Esophagus squamous epithelium (tissue), 5 donors: ENCODE measurements at places on chromosomes 12 and 14. TPM values are rescaled to one million over a fixed set of nuclear protein-coding genes. Genes with fewer than 3 reads are reported as not detected.

The TAC3 gene
- not detected for total RNA-seq

The CLSTN3 gene
- total RNA-seq: 10.5 TPM

GRCh38 chr12:92900941-92901340 lies 28.2 kb downstream of the EEA1 start:
- no peaks in the 10 kb centered on the region for H3K36me3 ChIP-seq
- H3K27ac ChIP-seq: peak overlapping the region; percentile 10
- no peaks in the 10 kb centered on the region for H3K27me3 ChIP-seq
- peaks cover 41% of the 10 kb centered on the region for H3K4me1 ChIP-seq
- H3K4me3 ChIP-seq: no peak overlapping the region

DNA sequence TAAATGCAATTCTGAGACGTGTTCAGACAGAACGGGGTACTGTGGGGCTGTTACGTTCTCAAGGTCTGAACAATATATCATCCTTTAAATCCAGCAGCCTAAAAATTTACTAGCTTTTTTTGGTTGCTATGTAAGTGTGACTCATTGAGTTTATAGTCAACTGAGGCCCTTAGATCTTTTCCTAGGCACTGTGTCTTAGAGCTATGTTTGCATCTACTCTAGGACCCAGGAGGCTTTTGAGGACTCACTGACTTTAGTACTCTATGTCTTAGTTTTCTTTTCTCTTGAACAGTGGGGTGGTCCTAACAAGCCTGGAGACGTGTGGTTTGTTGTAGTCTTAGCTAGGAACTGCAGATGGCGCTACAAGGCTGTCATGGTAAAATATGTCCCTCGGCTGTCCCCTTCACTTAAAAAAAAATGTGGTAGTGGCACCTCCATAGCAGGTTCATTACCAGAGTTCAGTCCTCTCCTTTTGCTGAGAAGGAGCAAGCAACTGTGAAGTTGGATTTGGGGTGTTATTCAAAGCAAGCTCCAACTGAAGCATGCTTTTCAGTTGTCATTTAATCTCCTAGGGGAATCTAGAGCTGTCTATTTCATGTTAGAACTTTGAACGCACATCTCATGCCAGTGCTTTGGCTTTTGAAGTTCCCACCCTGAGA lies 8.7 kb upstream of the SPATS2 start:
- H3K36me3 ChIP-seq: no peaks in the 10 kb centered on the region
- H3K4me3 ChIP-seq: no peak overlapping the region
- no peak for DNase-seq
- no peak overlapping the region for H3K27ac ChIP-seq

DNA sequence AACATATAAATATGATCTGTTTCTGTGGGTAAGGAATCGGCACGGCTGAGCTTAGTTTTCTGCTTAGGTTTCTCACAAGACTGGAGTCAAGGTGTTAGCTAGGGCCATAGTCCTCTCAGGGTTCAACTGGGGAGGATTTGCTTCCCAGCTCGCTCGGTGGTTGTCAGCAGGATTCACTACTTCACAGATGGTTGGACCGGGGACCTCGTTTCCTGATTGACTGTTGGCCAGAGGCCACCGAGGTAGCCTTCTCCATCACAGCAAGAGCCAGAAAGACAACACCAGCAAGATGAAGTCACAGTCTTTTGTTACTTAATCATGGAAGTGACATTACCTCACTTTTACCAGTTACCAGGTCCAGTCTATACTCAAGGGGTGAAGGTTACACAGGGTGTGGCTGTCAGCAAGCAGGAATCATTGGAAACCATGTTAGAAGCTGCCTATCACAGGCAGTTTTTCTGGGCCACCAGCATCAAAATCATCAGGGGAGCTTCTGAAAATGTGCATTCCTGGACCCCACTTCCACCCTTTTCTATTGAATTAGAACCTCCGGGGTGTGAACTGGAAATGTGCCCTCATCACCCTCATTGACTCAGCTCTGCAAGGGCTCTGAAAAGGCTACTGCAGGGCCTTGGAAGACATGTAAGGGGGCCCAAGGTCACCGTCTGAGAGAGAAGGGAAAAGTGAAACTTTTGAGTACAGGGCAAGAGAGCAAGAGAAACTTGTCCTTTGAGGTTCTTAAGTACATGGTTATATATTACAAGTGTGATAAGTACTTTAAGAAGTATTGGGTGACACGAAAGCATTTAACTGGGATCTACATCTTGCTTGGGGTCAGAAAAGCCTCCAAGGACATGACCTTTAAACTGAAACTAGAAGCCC lies 10.9 kb downstream of the COPS7A start:
- H3K27me3 ChIP-seq: no peaks in the 10 kb centered on the region
- no peak for DNase-seq
- peak overlapping the region; percentile 28 for H3K27ac ChIP-seq
- H3K4me1 ChIP-seq: peaks cover 16% of the 10 kb centered on the region
- no peak overlapping the region for H3K4me3 ChIP-seq
